Stimulated activated naive CD4-positive, alpha-beta T cell (primary cell): ENCODE measurements at places on chromosomes 5 and 9.

DNA sequence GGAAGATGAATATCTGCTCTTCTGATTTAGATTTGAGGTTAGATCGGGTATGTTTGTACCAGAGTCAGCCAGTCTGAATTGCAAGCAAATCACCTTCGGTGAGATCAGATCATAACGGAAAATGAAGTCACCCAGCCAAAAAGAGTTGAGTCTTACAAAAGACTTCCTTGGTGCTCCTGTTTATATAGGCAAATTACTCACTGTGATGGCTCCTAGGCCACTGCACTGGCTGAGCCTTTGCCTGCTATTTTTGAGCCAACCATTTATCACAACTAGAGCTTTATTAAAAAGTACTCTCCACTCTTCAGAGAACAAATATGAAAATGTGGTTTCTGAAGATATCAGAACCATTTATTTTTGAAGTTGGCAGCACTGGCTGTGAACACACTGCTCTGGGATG, 277.7 kb upstream of the PCSK5 start:
- no peak for DNase-seq

- no peak for DNase-seq
Observed at GRCh38 chr5:135213466-135214239, 179.6 kb upstream of the PITX1 start.

DNA sequence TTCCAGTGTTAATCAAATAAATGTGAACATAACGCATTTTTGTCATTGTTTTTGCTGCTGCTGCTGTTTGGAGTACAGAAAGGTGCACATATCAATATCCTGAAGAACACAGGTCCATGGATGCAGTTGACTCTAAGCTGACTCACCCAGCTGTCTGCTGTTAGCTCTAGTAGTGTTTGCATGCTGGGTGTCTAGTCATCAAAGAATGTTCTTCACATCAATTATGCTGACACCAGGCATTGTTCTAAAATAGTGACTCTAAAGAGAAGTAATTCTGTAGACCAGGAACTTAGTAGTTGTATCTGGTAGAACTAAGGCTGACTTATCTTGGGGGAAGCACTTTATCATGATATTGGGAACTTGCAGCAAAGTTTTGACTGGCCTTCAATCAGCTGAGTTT, 55.7 kb upstream of the DPYSL3 start:
- no peak for DNase-seq

GRCh38 chr9:33840381-33840780, 23.4 kb downstream of the UBE2R2 start:
- DNase-seq = no peak

GRCh38 chr9:75117564-75117963, 29.2 kb downstream of the OSTF1 start:
- no peak for DNase-seq

GRCh38 chr5:44809215-44809955, 638 bp downstream of the MRPS30 start:
- DNase-seq = no peak

DNA sequence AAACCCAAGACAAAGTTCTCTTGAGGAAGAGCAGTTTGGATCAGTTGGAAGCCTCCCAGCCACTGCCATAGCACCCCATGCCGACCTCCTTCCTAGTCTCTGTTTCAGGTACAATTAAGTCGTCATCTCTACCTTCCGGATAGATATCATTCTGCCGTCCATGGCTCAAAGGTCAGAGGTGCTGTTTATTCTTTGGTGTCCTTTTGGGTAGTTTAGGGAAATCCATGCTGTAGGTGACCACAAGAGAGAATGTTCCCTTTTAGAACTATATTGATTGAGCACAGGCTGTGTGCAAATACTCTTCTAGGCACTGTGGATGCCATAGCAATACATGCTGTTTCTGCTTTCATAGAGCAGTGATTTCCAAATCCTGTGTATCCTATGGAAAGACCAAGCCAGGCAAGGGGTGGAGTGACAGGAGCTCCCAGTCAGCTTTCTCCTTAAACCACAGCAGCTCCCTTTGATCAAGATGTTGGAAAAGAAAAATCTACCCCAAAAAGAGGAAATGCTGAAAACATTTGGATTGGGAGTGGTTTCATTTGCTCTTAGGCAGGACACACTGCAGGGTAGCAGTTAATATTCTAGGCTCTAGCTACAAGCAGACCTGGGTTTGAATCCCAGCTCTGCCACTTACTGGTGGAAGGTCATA, 127.9 kb downstream of the PALM2AKAP2 start:
- no peak for DNase-seq

GRCh38 chr9:27165670-27166069, 56.6 kb downstream of the TEK start:
- DNase-seq = no peak

GRCh38 chr5:6471252-6471651, 22.6 kb downstream of the UBE2QL1 start:
- DNase-seq = no peak

- no peak for DNase-seq
Observed at GRCh38 chr9:105333811-105334210, 89.4 kb downstream of the SLC44A1 start.

GRCh38 chr5:51500-51823, 40.5 kb upstream of the PLEKHG4B start:
- DNase-seq = no peak

DNA sequence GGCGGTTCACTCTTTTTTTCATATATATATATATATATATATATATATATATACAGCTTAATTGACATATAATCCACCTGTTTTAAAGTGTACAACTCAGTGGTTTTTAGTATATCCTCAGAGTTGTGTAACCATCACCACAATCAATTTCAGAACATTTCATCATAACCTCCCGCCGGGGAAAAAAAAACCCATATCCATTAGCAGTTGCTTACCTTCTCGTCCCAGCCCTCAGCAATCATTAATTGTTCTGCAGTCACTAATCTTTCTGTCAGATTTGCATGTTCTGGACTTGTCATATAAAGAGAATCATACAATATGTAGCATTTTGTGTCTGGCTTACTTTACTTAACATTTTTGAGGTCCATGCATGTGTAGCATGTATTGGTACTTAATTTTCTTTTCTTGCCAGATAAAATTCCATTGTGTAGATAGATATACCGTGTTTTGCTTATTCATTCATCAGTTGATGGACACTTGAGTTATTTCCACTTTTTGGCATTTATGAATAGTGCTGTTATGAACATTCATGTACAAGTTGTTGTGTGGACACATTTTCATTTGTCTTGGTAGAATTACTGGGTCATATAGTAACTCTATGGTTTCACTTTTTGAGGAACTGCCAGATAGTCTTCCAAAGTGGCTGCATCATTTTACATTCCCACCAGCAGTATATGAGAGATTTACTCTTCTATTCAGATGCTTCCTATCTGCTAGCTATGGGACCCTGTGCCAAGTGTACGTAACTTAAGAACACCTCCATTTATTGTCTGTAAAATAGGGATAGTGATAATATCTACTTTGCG, 3.5 kb upstream of the RNF145 start:
- DNase-seq = no peak

DNA sequence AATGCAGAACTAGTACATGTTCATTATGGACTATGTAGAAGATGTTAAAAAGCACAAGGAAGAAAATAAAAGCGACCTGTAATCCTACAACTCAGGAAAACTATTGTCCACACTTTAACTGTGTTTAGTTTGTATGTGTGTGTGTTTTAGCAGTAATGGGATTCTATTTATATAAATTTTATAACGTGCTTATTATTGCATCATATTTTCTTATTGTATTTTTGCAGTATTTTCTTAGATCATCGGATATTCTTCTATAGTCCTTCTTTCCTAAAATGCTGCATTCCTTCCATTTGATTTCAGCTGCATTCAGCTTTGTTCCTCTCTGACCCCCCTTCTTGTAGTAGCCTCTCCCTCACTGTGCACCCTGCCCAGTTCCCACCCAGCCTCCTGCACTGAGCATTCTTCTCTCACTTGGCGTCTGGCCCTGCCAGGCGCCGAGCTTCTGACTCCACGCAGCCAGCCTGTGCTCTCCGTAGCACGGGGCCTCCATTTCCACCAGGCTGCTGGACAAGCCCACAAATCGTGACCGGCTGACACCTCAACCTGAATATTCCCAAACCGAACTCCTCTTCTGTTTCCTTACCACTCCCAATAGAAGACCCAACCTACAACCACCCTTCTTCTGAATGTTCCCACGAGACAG, 39.9 kb downstream of the MVB12B start:
- DNase-seq = no peak

DNA sequence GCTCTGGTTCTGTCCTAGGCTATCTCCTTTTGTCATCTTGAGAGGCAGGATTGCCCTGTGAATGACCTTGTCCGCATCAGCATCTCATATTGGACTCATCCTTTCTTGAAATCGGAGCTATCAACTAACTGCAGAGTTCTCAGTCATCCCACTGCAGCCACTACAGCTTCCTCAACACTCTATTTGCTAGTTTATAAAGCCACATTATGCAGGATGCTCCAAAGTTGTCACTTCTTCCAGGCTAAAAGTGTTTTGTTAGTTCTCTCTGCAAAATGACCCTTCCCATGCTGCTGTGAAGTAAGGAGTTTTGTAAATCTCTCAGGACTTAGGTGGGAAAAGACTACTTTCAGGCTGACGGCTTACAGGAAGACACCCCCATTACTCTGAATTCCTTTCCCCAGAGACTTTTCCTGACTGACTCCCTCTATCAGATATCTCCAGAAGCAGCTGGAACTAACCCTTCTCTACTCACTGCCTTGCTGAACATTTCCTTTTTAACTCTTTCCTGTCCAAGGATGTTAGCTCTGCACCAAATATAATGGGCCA, 257.6 kb downstream of the NFIB start:
- DNase-seq = no peak

- no peak for DNase-seq
Observed at GRCh38 chr9:86721226-86721781, 226.0 kb downstream of the GAS1 start.

- DNase-seq = no peak
Observed at GRCh38 chr9:382383-382782, 167.7 kb downstream of the DOCK8 start.

DNA sequence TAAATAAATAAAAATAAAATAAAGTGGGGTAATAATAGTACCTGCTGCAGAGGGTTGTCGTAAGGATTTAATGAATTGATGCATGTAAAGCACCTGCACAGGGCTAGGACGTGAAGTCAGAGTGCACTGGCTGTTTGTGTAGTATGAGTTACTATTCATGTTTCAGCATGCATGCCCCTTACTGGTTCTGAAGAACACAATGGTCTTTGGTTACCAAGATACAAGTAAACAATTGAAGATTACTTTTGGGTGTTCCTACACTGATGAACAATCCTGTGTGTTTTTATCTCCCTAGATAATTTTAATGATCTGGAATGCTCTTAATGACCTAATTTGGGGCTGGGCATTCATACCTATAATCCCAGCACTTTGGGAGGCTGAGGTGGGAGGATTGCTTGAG, 23.2 kb upstream of the PRRC2B start:
- no peak for DNase-seq

- no peak for DNase-seq
Observed at GRCh38 chr5:161165998-161166660, 314.1 kb upstream of the ATP10B start.

GRCh38 chr9:126724226-126724625, 80.6 kb upstream of the ZBTB43 start:
- no peak for DNase-seq

GRCh38 chr9:98909935-98910334, 33.8 kb upstream of the COL15A1 start:
- DNase-seq = no peak

GRCh38 chr5:57538341-57538955, 55.8 kb upstream of the ACTBL2 start:
- DNase-seq = no peak

DNA sequence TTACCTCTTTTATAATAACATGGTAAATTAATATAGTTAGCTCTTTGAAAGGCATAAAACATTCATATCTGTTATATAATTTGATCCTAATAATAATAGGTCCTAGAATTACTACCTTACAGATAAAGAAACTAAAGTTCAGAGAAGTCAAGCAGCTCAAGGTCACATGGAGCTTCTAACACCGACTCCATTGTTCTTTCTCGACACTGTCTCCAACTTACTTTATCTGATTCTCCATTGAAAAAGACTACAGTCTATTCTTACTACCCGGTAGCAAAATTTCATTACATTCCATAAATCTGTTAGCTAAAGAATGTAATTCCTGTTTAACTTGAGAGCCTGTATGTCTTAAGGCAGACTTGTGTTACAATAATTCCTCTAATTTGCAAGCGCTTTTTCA, 96.3 kb upstream of the TMEM161B start:
- no peak for DNase-seq

DNA sequence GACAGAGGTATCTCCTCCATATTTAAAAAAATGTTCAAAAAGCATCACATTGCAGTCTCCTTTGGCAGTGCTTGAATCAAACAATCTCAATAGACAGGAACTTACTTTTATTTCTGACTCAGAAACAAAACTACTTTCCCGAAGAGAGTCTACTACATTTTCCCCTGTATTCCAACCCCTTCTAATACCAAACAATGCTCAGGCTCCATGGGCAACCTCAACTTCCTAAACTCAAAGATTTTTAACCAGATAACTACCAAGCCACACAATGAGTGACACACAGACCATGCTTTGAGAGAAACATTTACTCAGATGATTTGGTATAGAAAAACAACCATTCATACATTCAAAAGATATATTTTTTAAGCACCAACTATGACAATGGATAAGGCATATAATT, 70.5 kb downstream of the APBA1 start:
- DNase-seq = no peak

DNA sequence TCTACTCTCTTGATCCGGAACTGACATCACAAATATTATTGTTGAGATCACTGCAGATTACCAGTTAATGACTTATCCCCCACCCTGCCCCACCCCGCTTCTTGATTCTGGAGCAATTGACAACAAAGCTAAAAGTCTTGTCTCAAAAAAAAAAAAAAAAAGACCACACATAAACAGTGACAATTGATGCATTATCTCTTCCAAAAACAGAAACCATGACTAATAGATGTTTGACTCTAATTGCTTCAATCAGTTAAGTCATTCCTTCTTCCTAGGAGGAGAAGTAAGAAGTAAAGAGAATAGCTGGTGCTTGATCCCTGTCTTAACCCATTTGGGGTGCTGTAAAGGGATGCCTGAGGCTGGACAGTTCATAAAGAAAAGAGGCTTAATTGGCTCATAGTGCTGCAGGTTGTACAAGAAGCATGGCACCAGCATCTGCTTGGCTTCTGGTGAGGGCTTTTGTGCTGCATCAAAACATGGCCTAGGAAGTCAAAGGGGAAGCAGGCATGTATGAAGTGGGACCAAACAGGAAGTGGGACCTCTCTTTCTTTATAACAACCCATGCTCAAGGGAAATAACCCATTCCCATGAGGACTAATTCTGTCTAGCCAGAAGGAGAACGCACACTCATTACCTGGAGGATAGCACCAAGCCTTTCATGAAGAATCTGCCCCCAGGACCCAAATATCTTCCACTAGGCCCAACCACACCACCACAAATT, 158.7 kb downstream of the TMEM167A start:
- DNase-seq = no peak
